Activated T-helper 9 cell treated with anti-CD3 and anti-CD28 coated beads, Interleukin-2, amount 50 U/mL, for 16 hours (primary cell): ENCODE measurements at places on chromosomes 16 and 17.

DNA sequence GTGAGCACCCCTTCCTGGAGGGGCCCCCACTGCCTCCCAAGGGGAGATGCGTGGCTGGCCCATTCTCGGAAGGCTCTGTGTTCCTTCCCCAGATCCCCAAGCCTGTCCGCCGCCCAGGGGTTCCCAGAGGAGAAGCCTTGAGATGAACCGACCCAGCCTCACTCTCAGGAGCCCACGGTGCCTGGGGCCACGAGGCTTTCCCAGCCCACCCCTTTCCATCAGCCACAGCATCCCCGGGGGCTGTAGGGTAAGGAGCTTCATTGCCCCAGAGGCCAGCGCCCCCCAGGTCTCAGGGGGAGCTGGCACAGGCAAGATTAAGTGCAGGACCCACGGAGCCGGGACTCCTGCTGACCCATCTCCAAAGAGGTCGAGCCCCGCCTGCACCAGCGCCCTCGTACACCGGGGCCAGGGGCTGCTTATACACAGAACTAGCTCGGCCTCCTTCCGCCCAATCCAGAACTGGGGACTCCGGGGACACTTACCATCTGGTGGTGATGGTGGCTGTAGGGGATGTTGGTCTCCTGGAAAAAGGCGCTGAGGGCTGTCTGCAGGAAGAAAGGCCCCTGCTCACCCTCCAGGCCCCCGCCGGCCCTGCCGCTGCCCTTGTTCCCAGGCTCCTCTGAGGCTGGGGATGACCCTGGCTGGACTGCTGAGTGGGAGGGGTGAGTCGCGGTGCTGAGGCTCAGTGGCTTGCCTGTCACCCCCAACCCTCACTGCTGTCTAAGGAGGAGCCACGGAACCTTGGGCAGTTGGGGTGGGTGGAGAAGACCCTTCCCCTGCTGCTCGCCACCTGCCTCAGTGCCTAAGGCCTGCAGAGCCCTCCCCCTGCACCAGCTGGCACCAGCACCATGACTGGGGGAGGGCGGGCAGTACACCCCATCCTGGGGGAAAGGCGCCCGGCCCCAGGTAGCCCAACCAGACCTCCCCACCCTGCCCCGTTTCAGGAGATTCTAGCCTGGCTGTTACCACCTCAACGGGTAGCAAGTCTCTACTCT is 4.4 kb downstream of the UBALD1 start:
- no peak for DNase-seq

- DNase-seq = no peak
Measured at GRCh38 chr16:67551091-67551490, 11.2 kb upstream of the CTCF start.

GRCh38 chr16:9048302-9048700 is 43.1 kb upstream of the HAPSTR1 start:
- DNase-seq = no peak

GRCh38 chr16:1825864-1826690 is 548 bp downstream of the HAGH start:
- DNase-seq = peak; percentile 59

DNA sequence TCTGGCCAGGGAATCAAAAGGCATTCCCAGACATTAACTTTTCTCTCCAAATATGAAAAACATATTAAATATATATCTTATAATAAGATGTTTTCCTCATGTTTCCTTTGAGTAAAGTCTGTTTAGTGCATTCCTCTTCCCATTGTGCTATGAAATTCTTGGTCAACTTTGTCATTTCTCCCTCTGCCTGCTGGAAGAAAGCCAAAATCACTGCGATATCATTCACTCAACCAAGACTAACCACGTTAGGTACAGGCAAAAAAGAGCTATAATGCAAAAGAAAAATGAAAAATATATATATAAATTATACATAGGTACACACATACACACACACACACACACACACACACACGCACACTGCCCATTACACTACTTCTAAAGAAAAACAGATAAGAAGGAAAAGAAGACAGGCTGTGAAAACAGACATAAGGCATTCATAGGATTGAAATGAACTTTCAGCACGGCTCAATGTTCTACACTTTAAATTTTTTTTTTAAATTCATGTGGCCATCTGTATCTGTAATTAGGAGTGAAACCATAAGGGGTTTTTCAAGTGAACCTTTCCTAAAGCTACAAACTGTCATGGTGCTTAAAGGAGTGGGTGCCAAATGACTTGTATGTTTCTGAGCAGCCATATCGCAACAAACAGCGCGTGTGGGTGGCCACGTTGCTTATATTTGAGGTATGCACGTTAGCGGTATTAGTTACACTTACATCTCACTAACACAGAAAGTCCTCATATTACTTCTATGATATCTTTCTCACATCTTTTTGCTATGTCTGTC is 71.6 kb upstream of the PSMD7 start:
- no peak for DNase-seq

- peak; percentile 66 for DNase-seq
Measured at GRCh38 chr17:76623271-76624146, 20.0 kb downstream of the ST6GALNAC1 start.

GRCh38 chr16:69844441-69844840 is 82.3 kb downstream of the WWP2 start:
- DNase-seq = no peak

DNA sequence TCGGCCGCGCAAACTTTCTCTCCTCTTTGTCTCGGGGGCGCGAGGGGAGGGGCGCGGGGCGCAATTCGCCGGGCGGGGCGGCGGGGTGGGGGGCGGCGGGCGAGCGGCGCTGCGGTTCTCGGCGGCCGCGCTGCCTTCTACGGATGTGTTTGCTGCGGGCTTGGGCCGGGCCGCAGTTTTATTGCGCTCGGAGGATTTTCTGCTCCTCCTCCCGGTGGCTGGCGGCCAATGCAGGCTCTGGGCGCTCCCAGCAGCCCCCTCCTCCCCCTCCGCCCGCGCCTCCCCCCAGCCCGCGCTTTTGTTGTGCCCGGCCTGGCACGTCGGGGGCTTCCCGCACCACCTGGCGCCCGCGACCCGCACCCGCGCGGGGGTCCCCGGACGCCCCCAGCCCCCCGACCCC is at the start of gene TIMP2:
TSS of gene TIMP2 (minus strand) at position 154 of the 400 bp plus-strand sequence. CDS start 299 bp downstream, outside the sequence.
- DNase-seq = peak; percentile 46
